ENCODE measurements at places on chromosomes 5 and 9. TPM values are rescaled to one million over a fixed set of nuclear protein-coding genes. Genes with fewer than 3 reads are reported as not detected.

Gene ADAMTS16
- total RNA-seq = not detected

Gene TMEFF1
- 0.95 TPM for total RNA-seq

Gene CXCL14
- not detected for total RNA-seq

Gene RGP1
- total RNA-seq = 17.4 TPM

Gene ST8SIA4
- 32.8 TPM for total RNA-seq

Gene SLC36A3
- not detected for total RNA-seq

Gene SLC2A8
- total RNA-seq = 4.6 TPM

Gene SLC34A3
- total RNA-seq = not detected

Gene C1QTNF3
- 2.6 TPM for total RNA-seq

Gene CCDC152
- 6.7 TPM for total RNA-seq

Gene ORM2
- not detected for total RNA-seq

Gene SHLD3
- total RNA-seq = 2.6 TPM

Gene FLT4
- total RNA-seq = 2.0 TPM

Gene GOLGA1
- total RNA-seq = 14.1 TPM

Gene RBM22
- total RNA-seq = 59.6 TPM

Gene PCDHGB3
- not detected for total RNA-seq
